ENCODE measurements at places on chromosomes 16 and 17.

GRCh38 chr17:1541367-1541904 lies 21.2 kb downstream of the PITPNA start:
- peak; percentile 38 for DNase-seq

DNA sequence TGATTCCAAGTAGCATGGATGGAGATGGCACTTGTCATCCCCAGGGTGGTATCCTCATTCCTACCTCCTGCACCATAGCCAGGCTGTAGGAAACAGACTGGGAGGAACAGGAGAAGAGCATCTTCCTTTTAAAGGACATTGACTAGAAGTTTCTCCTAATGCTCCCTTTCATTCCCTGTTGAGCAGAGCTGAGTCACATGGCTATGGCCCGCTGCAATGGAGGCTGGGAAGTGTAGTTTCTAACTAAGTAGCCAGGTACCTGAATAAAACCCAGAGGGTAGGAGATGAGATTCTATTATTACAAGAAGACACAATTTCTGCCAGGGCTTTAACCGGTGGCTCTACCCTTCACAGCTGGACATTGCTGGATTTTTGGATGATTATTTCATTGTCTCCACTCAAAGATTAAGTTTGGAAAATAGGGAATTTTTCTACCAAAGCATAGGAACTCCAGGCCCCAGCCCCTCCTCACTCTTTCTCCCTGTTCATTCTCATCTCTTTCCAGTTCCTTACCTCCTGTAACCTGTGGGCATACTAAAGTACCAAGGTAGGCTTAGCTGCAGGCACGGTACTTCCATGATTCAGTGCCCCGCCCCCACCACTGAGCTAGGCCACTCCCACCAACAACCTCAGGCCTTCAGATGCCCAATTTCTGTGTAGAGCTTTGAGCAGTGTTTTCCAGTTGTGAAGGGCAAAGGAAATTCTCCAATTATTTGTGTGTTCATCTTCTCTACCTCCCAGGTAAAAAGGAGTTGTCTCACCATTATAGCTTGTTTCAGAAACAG lies 378.3 kb downstream of the CDH13 start:
- no peak for DNase-seq

DNA sequence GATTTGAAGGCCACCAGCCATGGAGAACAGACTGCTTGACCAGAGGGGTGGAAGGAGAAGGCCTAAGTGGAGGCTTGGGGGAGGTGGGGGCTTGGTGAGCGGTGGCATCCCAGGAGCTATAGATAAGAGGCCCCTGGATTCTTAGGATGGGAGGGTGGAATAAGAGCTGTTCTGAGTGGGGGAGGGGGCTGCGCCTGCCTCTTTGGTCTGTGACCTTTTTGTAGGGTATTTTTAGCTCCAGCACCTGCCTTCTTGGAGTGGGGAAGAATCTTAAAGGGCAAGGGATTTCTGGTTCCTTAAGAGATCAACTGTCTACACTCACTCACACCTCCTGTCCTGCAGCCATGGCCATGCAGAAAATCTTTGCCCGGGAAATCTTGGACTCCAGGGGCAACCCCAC lies 567 bp downstream of the ENO3 start:
- DNase-seq: no peak

- no peak for DNase-seq
These were observed 18.9 kb downstream of the XYLT1 start for GRCh38 chr16:17451843-17452242.

Data from activated CD4-positive, alpha-beta T cell treated with anti-CD3 and anti-CD28 coated beads, Interleukin-2, Interleukin-6, amounts not matched to agents 100 ng/mL and 50 ng/mL, durations not matched to agents 16 hours and 8 hours (primary cell).